Stimulated activated CD4-positive, alpha-beta T cell treated with anti-CD3 and anti-CD28 coated beads, Interleukin-1b, Interleukin-23, amount 100 ng/mL, for 48 hours (primary cell): ENCODE measurements at places on chromosomes 16 and 17.

GRCh38 chr17:9024497-9024896, 3.2 kb downstream of the NTN1 start:
- DNase-seq = no peak

DNA sequence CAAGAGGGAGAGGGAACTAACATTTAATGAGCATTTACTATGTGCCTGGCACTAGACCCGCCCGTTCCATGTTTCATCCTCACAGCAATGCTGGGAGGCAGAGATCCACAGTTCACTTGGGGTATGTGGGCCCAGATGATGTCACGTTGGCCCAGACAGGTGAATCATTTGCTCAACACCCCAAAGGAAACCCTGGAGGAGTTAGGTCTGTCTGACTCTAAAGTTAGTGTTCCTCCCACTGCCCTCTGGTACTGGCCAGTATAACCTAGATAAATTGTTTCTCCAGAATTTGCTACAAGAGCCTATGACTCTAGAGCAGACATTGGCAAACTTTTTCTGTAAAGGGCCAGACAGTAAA, 164.6 kb downstream of the VPS53 start:
- no peak for DNase-seq

- DNase-seq = no peak
Measured at GRCh38 chr16:19102187-19102872, 11.4 kb upstream of the ITPRIPL2 start.

- DNase-seq = peak; percentile 46
Measured at GRCh38 chr17:38444151-38444550, 15.9 kb downstream of the ARHGAP23 start.

GRCh38 chr17:8080799-8081219, 6.7 kb downstream of the ALOX12B start:
- DNase-seq = no peak

DNA sequence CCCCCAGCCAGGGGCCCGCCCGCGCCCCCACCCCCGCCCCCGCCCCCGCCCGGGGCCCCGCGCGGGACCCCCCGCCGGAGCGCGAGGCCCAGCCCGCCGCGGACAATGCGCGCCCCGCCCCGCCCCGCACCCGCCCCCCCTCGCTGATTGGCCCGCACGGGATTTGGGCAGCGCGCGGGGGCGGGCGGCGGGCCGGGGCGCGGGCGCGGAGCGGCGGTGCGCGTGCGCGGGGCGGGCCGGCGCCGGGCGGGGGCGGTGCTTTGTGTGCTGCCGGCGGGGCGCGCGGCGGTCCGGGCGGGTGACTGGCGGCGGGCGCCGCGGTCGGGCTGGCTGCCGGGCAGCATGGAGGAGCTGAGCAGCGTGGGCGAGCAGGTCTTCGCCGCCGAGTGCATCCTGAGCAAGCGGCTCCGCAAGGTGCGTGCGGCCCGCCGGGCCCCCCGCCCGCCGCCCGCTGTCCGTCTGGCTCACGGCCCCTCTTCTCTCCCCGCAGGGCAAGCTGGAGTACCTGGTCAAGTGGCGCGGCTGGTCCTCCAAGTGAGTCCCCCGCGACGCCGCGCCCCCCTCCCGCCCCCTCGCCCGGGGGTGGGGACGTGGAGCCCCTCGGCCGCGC, at the start of gene CBX2:
CBX2 (plus strand) TSS at position 255 of the 610 bp plus-strand sequence; CDS start at position 343, 88 bp downstream.
- DNase-seq = peak; percentile 76

DNA sequence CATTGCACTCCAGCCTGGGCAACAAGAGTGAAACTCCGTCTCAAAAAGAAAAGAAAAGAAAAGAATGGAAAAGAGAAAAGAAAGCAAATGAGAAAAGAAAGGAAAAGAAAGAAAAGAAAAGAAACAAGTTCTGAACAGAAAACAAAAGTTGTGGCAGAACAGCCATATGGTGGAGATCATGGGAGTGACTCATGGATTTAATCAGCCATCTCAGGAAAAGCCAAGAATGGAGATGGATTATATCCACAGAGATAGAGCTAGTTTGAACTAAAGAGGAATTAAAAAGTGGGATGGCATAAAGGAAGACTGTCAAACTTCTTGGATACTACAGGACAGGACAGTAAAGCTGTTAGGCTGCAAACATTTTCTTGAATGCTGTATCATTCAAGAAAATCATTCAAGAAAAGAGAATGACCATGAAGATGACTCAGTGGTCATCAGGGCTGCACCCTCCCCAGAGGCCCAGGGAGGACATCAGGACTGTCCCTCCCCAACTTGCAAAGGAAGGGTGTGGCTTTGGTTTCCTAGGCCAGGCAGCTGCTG, 120.6 kb downstream of the USP22 start:
- DNase-seq = no peak

GRCh38 chr17:64358261-64358788, 32.3 kb downstream of the PECAM1 start:
- no peak for DNase-seq
